ENCODE measurements at places on chromosomes 7 and 10.

- no peak for DNase-seq
Measured at GRCh38 chr10:12868229-12868628, 133.3 kb downstream of the CCDC3 start.

DNA sequence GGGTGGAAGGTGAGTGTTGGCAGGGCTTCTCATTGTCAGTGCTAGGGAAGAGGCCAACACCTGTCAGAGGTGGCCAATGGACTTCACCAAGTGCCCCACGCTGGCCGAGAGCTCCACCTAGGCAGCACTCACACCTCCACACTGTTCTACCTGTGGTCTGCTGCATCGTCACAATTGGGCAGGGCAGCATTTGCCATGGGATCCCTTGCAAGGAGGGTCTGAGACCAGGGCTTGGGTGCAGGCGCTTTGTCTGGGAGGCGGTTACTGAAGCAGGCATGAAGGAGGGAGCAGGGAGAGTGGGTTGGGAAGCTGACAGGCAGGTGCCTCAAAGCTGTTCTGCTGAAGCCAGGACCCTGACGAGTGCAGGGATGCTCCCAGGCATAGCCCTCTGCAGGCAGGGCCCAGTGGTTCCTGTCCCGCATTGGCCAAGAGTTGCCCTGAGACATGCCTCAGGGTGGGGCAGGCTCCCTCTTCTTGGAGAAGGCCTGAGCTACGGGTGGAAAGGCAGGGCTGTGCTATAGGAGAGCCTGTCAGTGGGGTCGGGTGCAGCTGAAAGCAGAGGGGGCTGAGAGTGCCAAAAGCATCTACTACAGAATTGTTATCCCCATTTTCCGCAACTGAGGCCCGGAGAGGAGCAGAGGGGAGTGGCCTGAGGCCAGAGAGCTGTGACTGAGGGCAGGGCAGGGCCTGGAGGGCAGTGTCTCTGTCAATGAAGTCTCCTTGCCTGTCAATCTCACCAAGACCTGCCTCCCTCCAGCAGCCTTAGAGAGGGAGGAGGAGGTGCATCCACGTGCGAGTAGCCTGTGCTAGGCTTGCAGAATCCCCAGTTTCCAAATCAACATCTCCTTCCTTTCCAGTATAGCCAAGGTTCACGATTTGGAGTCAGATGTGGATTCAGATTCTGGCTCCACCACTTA is 4.0 kb downstream of the RBP3 start:
- no peak for DNase-seq

GRCh38 chr7:7207876-7208275 is 25.5 kb downstream of the C1GALT1 start:
- DNase-seq = no peak

DNA sequence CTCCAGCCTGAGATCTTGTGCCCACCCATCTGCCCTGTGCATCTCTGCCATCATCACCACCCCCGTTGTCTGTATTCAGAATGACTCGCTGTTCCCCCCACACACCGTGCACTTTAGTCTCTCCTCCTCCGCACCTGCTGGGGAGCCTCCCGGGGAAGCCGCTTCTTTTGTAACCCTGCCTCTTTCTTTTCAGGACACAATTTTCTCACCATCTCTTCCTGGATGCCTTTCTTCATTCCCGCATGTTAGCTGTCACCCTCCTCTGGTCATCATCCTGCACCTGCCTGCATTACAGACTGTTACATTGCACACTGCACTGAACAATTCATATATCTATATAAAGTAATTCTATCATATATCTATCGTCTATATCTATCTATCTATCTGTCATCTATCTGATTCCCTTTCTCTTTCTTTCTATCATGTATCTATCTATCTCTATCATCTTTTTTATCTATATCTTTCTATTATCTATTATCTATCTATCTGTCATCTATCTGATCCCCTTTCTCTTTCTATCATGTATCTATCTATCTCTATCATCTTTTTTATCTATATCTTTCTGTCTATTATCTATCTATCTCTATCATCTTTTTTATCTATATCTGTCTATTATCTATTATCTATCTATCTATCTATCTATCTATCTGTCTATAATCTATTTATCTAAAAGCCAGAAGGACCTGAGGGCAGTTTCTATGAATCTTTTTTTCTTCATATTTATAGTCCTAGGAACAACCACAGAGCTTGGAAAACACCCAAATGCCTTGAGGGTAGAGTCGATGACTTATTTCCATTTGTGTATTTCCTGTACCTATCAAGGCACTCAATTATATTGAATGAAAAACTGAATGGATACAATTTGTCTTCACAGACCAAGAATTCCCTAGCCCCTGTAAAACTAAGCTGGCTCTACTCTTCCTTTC is 642.5 kb downstream of the ACTR3B start:
- no peak for DNase-seq

DNA sequence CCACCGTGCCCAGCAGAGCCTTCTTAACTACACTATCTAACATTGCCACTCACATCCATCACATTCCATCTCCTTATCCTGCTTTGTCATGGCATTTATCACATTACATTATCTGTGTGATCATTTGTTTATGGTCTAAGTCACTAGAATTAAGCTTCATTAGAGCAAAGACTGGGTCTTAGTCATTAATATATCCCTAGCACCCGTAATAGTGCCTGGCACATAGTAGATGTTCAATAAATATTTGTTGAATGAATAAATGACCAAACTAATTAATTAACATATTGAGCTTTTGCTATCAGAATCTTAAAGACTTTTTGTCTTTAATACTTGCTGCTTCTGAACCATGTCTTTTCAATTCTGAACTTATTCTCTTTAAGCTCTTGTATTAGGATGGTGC is 5.9 kb upstream of the COPG2 start:
- no peak for DNase-seq

DNA sequence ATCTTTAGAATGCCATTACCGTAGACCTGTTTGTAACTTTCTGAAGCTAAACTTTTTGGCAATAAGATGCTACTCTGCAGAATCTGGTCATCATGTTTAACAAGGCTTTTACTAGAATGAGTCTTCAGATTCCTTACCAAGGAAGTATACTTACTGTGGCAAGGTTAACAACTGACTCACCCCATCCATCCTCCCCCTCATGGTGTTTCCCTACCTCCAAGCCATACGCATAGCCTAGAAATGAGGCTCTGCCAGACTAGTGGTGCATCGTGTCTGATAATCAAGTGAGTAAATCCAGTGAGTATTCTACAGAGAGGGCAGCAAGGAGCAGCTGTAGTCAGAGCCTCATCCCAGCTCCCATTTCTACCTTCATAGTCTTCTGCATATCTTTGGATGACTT is 223.6 kb downstream of the IPMK start:
- DNase-seq = no peak

DNA sequence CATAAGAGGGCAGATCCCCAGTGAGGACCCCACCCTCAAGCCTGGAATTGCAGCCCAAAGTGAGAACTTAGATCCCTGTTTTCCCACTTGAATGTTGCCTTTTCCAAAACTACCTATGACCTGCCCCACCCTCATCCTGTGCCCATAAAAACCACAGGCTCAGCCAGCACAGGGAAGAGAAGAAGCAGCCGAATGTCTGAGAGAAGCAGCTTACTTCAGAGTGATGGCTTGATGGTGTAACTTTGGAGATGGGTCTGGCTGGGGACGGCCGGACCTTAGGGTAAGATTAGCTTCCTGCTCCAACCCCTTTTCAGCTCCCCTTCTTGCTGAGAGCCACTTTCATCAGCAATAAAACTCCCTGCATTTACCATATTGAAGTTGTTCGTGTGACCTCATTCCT is 5.7 kb downstream of the SLC25A40 start:
- no peak for DNase-seq

DNA sequence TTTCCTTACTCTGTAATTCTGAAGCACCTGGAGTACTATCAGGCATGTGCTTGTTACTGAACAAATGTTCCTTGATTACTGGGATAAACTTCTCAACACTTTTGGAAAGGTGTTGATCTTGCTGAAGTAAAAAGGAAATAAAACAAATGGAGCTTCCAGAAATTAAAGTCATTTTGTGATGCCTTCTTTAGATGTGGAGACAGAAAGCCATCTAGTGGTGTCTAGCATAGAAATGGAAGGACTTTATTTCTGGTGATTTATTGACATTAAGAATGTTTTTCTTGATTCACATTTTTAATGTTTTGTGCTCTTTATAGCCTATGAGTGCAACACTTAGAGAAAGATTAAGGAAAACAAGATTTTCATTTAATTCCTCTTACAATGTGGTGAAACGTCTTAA is 1.4 kb downstream of the SFR1 start:
- no peak for DNase-seq

DNA sequence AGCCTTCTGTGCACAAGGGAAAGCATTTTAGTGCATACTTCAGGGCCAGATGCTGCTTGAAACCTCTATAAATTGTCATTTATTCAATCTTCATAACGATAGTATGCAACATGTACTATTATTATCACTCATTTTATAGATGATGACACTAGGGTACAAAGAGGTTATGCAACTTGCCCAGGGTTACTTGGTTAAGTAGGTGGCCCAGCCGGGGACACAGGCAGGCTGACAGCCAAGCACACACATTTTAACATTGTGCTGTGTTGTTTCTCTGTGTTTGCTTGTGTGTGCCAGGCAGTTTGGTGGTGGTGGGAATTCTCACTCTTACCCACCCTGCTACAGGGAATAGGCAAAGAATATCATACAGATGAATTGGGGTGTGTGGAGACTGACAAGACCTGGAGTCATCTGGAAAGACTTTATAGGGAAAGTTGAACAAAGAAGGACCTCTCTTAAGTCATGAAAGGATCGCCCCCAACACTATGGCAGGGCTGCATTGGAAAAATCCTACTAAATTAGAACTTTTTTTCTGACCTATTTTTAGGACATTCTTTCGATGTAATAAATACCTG is 98.9 kb downstream of the MKX start:
- DNase-seq = no peak

DNA sequence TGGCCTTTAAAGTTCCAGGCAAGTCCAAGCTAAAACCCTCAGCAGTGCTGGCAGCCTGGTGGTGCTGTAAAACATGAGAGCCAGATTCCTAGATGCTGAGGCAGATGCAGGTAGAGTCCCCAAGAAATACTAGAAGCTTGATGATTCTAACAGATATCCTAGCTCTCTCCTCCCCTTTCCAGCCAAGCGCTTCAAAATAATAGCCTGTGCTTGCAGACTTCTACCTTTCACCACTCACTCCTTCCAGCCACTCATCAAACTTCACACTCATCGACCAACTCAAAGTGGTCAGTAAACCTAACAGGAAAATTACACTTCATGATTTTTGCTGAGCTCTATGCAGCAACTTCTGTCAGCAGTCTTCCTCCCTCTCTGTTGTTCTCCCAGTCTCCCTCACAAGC is 50.2 kb downstream of the LMBR1 start:
- no peak for DNase-seq

GRCh38 chr10:126043389-126043788 is 147.0 kb downstream of the FANK1 start:
- no peak for DNase-seq

Measured in T-helper 17 cell (primary cell).